ENCODE measurements at places on chromosomes 5 and 9.

GRCh38 chr9:72880821-72881220 is 72.0 kb downstream of the ALDH1A1 start:
- no peak for DNase-seq

DNA sequence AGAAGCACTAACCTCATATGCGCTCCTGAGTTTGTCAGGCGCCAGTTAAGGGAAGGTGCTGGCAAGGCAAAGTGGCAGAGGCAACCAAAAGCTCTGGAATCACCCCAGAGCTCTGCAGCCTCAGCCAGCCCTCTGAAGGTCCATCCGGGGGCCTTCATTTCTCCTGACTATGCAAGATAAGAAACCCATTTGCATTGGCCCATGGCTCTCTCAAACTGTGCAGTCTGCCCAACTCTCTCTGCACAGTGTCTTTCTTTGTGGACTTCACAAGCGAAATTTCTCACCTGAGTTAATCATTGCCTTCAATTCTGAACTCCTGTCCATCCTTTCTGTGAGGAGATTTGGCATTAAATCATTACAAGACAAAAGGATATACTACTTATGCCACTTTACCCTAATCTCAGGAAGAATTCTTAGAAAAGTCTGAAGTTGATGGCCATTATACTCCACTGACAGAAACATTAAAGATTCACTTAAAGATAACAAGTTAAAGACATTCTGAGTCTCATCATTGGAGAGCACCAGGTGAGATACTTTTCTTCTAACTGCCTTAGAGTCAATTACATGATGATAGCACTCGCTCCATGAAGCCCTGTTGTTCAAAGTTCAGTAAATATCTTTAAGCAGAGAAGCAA is 235.6 kb downstream of the SPOCK1 start:
- DNase-seq, result no peak

- peak; percentile 41 for DNase-seq
Observed at GRCh38 chr9:133603135-133603927, 5.9 kb downstream of the FAM163B start.

DNA sequence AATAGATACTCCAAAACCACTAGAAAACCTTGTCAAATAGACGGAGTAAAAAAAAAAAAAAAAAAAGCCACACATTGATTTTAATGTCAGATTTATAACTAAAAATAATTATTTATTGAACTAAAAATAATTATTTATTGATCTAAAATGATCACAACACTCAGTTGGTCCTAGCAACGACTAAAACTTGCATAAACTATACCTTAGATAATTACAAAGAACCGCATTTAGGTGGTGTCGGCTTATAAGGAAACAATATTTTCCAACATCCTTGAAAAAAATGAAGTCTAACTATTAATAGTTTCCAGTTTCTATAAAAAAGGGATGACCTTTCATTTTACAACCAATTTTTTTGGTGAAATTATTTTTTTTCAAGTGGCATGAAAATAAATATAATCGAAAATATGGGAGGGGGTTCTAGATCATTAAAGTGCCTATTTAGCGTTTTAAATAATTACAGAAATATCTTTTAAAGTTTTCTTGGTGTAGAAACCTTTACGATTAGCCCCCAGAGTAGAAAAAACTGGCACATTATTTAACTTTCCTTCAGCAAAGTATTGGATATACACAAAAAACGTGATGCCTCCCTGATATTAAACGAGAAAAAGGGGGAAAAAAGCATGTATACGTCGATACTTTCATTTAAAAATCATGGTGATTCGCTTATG is 3.7 kb downstream of the ARRDC3 start:
- peak; percentile 52 for DNase-seq

GRCh38 chr9:92645041-92645440 is 24.9 kb downstream of the IPPK start:
- no peak for DNase-seq

DNA sequence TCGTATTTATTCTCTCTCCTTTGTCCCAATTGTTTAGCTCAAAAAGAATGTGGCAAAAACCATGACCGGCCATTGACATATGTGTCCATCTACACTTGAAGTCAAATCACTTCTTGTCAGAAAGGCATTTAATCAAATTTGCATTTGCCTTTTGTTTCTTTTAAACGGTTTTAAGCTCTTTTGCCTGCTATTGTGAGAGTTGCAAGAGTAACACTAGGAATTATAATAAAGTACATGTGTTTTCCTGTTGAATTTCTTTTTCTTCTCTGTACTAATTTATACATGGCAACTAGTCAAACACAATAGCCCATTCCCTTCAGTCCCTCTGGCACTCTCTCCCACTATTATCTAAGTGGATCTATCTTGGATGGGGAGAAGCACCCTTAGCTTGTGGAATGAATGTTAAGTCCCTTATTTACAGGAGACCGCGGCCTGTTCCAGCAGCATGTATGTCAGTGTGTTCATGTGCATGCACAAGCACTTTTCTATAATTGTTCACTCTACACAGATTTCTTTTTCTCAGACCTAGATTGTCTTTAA is 3.2 kb downstream of the ADAMTSL1 start:
- peak; percentile 29 for DNase-seq

DNA sequence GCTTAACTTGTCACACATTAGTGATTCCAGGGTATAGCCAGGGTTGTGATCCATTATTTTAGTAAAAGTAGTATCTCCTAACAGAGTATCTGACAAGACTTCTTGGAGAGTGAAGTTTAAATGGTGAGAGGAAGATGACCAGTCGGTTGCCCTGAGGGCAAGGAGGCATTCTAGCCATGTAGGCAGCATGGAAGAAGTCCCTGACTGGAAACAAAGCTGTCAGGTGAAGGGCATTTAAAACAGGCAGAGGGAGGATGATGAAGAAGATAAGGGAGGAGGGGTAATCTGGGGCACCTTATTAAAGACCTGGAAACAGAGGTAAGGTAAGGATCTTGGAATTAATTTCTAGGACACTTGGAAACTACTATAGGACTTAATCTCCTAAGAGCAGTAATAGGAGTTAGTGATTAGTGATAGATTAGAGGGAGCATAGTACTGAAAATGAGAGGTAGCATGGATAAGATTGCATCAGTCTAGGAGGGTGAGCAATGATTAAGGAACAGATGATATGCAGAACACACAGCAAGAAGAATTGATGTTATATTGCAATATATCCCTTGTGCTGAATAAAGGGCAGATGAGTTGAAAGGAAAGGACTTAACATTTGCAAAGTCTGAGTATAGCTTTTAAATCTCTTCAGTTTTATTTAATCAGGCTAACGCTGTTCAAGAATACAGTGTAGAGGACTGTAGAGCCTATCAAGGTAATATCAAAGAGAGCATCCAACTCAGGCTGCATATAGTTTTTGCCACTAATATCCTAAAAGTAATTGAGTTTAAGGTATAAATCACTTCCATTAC is 9.6 kb downstream of the KIF2A start:
- peak; percentile 13 for DNase-seq

- DNase-seq, result no peak
Observed at GRCh38 chr5:134255418-134256150, 29.7 kb upstream of the PPP2CA start.

DNA sequence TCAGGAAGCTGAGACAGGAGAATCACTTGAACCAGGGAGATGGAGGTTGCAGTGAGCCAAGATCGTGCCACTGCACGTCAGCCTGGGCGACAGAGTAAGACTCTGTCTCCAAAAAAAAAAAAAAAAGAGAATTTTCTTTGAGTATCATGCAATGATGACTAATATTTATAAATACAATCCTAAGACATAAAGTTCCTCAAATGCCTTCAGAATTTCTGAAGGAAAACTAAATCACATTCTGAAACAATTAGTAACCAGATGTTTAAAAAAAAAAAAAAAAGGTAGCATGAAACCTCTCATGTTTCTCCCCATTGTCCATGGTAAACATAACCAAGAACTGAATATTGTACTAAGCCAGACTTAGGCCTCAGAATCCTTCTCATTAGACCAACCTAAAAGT is 23.1 kb downstream of the MLLT3 start:
- DNase-seq, result no peak

GRCh38 chr5:62779010-62779422 is 200.4 kb downstream of the LRRC70 start:
- peak; percentile 79 for DNase-seq

DNA sequence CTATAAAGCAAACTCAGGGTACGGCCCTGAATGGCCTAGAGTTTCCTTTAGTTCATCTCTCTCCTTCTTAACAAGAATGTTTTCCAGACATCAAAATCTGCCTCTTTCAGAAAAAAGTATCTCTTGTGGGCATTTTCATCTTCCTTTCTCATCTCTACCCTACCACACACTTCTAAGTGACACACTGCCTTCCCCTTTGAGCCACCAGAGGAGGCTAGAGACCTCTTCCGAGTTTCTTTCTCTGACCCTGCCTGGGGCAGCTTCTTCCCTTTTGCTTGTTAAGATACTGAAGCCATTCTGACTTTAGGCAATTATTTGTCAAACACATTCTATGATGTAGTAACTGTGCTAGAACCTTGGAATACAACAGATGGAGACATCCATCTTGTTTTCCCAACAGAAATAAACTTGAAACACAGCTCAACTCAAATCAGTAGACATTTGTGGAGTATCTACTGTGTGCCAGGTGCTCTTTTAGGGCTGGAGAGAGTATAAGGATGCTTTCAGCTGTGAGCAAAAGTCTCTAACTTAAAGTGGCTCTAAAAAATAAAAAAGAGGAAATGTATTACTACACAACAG is 8.6 kb upstream of the SV2C start:
- DNase-seq, result no peak

- no peak for DNase-seq
Observed at GRCh38 chr9:14706530-14707140, 13.4 kb upstream of the ZDHHC21 start.

DNA sequence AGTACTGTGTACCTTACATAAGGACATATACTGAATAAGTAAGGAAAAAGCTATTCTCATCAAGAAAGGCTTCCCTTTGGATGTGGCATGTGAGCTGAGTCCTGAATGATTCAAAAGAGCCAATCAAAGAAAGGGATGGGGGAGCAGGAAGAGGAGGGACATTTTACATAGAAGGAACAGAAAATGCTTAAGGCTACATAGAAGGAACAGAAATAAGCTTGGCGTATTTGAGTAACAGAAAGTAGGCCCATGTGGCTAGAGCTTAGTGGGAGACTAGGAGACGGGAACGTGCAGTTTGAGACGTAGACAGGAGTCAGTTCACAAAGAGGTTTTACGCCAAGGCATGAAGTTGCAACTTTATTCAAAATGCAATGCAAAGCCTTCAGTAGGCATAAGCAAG is 126.3 kb downstream of the CEMIP2 start:
- no peak for DNase-seq

DNA sequence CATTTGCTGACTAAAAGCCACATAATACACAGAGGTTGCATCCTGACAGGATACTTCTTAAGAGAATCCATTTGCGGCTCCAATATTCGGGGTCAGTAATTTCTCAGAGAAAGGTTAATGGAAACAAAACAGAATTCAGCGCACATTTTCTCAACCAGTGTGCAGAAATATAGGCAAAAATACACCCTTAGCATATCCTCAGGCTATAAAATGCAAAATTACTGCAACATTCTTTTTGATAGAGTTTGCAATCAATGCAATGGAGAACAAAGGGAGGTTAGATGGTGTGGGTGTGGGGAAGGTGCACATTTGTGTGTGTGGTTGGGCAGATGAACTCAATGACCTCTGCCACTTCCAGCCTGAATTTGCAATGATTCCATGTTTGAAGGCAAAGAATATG is 35.4 kb upstream of the ACO1 start:
- no peak for DNase-seq

GRCh38 chr5:157106630-157107461 is 2.0 kb downstream of the HAVCR2 start:
- DNase-seq, result no peak

DNA sequence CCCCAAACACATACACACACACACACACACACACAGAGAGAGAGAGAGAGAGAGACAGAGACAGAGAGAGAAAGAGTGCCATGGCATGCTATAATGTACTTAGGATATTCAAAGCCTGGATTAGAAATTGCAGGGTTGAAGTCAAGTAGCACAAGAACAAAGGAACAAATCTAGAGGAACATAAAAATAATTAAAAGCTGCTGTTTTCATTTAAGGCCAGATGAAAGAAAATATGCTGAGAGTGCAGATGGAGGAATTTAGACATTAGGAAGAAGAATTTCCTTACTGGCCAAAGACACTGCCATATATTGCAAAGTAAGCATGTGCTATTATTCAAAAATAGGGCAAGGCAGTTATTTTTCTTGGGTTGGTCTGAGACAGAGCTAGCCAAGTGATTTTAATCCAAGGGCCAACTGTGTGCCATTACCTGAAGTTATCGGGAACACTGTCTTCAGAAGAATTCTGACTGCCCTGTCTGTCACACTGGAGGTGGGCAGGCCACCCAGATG is 31.7 kb downstream of the HSD17B3 start:
- no peak for DNase-seq

DNA sequence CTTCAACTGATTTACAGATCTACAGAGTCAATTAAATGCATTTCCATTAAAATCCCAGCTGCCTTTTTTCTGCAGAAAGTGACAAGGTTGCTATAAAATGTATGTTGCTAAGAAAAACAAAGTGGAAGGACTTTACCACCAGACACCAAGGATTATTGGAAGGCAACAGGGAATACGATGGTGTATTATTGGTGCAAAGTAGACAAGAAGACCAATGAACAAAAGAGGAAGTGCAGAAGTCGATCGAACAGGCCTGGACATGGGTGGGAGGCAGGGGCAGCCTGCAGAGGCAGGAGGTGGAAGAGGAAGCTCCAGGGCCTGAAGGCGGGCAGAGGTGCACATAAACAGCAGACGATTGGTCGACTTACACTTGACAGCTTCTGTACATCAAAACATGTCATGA is 10.6 kb upstream of the SLC6A19 start:
- no peak for DNase-seq

DNA sequence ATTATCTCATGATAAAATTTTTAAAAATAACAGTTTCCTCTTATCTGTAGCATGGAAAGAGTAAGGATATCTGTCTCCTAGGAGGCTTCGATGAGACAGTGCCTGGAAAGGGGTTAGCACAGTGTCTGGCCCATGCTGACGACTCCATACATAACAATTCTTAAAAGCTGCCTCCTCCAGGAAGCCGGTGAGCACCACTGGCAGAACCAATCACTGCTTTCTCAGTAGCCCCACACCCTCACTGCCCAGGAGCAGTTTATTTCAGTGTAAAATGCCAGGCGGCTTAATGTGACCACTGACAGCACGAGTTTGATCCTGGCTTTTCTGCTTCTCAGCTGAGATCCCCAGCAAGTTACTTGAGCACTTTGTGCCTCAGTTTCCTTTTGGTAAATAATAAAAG is 1.2 kb upstream of the NIPAL4 start:
- DNase-seq, result no peak

- DNase-seq, result peak; percentile 97
Observed at GRCh38 chr5:116145416-116145815, 60.6 kb downstream of the COMMD10 start.

GRCh38 chr9:108551030-108551841 is 304.6 kb downstream of the ACTL7B start:
- DNase-seq, result peak; percentile 72
